ENCODE measurements at places on chromosomes 7 and 10.

GRCh38 chr10:52514481-52514880 is 200.4 kb downstream of the DKK1 start:
- DNase-seq, result no peak

- DNase-seq, result no peak
Measured at GRCh38 chr7:135827391-135827790, 78.8 kb upstream of the FAM180A start.

DNA sequence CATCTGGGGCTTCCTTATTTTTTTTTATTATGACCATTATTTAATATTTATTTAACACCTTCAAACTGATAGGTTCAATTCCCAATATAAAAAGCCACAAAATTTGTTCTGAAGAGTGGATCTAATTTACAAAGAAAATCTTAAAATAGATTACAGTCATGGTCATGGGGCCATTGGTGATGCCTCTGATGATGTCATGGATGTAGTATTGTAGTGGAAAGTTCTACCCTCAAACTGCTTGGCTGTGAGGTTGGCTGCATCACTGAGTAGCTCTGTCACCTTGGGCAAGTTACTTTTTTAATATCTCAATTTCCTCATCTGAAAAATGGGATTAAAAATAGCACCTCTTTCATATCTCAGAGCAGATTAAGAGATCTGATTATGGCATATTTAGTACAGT is 128.5 kb downstream of the DKK1 start:
- DNase-seq, result no peak

GRCh38 chr10:72692744-72692993 is 726 bp downstream of the MCU start:
- DNase-seq, result no peak

DNA sequence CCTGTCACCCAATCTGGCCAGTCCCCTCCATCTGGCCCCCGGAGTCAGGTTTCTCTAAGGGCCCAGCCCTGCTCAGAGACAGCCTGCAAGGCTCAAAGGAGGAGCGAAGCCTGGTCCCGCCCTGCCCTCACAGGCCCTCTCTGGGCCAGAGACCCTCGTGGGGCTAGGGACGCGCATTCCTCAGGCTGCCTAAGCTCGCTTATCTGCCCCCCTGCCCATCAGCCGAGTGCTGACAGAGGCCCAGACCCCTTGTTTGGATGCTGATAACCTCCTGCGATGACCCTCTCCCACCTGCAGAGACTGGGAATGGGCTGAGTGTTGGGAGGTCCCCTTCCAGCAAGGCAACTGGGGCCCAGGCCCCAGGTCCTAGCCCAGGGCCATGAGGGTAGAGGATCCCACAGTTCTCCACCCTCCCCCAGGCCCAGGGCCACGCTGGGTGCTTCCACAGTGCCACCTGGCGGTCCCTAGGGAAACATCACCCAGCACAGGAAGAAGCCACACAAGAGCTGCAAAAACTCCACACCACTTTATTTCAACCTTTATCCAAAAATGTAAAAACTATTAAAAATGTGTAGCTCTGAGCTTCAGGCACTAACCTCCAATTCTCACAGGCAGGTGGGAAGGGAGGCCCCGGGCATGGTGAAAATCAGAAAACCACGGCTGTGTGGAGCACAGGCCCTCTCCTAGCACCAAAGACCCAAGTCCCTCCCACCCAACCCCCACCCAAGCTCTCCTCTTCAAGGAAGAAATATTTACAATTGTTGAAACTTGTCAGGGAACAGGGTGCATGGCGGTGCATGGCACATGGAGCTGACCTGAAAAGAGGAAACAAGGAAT is 2.2 kb downstream of the NPM3 start:
- DNase-seq, result peak; percentile 62

GRCh38 chr10:112969542-112969941 is 19.5 kb downstream of the TCF7L2 start:
- DNase-seq, result no peak

DNA sequence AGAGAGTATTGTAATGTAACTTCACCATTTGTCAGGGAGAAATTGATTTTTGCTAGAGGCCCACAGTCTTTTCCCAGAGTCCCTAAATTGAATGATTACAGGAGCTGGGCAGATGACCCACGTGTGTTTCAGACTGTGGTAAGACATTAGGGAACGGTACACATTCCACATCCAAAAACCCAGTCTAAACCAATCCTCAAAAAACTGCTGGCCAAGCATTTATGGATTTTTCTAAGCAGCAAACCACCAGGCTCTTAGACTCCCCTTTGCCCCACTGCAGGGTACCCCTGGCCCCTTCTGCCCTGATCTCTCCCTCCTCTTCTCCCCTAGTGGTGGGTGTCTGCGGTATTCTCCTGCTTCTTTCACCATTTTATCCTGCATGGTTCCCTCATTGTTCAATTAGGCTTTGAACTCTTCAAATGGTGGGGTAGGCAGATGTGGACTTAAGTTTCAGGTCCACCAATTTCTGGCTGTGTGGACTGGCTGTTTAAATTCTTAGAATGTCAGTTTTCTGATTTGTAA is 135.5 kb upstream of the SORCS3 start:
- no peak for DNase-seq

DNA sequence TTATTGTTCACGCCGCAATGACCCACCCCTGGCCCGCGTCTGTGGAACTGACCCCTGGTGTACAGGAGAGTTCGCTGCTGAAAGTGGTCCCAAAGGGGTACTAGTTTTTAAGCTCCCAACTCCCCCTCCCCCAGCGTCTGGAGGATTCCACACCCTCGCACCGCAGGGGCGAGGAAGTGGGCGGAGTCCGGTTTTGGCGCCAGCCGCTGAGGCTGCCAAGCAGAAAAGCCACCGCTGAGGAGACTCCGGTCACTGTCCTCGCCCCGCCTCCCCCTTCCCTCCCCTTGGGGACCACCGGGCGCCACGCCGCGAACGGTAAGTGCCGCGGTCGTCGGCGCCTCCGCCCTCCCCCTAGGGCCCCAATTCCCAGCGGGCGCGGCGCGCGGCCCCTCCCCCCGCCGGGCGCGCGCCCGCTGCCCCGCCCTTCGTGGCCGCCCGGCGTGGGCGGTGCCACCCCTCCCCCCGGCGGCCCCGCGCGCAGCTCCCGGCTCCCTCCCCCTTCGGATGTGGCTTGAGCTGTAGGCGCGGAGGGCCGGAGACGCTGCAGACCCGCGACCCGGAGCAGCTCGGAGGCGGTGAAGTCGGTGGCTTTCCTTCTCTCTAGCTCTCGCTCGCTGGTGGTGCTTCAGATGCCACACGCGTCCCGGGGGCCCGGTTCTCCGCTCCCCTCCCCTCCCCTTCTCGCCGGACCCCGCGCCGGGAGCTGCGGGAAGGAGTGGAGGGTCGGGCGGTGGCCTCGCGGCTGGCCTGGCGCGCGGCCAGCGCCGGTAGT is at the start of gene CBX3:
TSS of gene CBX3 (plus strand) at position 499 of the 772 bp plus-strand sequence. CDS start 1,254 bp downstream, outside the sequence.
- DNase-seq, result peak; percentile 95

- no peak for DNase-seq
Measured at GRCh38 chr7:47291461-47292081, 290.3 kb downstream of the TNS3 start.

- DNase-seq, result no peak
Measured at GRCh38 chr10:77160679-77161078, 476.9 kb downstream of the KCNMA1 start.

- no peak for DNase-seq
Measured at GRCh38 chr7:130902755-130903357, 168.8 kb upstream of the KLF14 start.

- no peak for DNase-seq
Measured at GRCh38 chr10:7085147-7085912, 325.5 kb downstream of the SFMBT2 start.

- DNase-seq, result no peak
Measured at GRCh38 chr10:30034433-30035137, 24.8 kb downstream of the JCAD start.

DNA sequence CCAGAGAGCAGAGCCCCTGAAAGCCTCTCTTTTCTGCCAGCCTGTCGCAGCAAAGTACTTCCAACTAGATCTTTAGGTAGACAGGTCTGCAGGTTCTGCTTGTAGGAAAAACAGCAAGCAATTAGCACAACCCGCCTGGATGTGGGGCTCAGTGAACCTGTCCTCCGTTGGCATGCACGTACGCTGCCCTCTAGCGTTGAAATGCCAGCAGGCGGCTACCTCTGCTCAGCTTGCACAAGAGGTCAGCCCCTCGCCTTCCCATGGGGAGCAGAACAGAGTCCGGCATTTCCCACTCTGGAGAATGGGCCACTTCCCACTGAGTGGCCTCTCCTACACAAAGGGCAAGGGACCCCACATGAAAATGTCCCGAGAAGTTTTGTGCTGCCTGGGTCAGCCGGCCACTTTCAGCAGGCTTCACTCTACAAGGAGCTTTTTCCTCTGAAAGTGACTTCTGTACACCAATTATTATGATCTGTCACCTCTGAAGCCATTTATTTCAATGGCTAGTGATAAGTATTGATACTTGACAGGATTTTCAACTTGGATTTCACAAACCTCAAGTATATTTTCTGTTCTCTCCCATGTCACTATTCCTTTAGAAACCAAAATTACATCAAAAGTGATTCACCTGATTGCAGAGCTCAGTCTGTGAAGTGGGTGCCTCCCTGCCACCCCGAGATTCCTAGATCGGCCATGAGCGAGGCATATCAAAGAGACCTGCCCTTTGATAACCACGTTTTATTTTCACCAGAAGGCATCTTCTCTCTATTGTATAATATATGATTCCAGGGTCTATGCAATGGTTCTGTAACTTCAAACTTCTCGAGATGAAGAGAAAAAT is 56.7 kb downstream of the JCAD start:
- DNase-seq, result peak; percentile 46

GRCh38 chr10:26520575-26520974 is 82.4 kb downstream of the APBB1IP start:
- DNase-seq, result no peak

DNA sequence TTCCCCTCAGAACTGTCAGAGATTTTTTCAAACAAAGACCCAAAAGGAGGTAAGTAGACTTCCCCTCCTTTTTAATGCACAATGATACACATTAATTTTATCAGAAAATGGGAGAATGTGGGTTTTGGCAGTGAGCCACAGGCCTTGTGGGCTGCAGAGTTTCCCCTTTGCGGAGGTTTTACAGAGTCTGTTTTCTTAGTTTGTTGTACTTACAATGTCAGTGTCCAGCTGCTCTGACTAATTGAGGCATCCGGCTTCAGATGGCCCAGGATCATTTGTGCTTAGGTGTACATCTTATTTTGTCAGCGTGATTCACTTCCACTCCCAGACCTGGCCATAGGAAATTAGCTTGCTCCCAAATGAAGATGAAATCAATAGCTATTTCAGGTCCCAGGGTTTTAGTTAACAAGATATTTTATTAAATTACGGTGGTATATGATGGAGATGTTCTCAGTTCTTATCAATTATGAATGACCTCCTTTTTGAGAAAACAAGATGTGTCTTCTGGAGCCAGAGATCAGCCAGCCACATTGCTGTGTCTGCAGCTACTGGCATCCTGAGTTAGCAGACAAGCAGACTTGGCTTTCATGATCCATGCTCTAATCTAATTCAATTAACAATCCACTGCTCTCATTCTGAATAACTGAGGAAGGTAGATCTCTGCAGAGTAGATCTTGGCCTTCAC is 1086.6 kb upstream of the SORCS1 start:
- DNase-seq, result peak; percentile 75

DNA sequence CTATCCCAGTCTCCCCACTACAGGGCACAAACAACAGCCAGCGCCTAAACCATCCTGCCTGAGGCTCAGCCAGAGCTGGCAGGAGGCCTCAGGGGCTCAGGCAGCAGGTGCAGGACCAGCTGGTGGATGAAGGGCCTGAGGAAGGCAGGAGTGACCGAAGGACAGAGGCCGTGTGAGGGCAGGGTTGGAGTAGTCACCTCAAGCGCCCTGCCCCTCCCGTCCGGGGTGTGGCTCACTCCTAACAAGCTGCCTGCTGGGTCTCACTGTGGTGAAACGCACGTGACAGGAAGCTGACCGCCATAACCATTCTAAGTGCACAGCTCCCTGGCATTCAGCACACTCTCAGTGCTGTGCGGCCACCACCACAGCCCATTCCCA is 281.1 kb downstream of the ELFN1 start:
- DNase-seq, result no peak

DNA sequence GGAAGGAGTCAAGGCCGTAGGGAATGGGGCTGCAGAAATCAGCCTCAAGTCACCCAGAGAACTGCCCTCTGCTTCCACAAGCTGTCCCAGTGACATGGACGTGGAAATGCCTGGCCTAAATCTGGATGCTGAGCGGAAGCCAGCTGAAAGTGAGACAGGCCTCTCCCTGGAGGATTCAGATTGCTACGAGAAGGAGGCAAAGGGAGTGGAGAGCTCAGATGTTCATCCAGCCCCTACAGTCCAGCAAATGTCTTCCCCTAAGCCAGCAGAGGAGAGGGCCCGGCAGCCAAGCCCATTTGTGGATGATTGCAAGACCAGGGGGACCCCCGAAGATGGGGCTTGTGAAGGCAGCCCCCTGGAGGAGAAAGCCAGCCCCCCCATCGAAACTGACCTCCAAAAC is 50.2 kb upstream of the PDCD4 start:
- DNase-seq, result peak; percentile 24

DNA sequence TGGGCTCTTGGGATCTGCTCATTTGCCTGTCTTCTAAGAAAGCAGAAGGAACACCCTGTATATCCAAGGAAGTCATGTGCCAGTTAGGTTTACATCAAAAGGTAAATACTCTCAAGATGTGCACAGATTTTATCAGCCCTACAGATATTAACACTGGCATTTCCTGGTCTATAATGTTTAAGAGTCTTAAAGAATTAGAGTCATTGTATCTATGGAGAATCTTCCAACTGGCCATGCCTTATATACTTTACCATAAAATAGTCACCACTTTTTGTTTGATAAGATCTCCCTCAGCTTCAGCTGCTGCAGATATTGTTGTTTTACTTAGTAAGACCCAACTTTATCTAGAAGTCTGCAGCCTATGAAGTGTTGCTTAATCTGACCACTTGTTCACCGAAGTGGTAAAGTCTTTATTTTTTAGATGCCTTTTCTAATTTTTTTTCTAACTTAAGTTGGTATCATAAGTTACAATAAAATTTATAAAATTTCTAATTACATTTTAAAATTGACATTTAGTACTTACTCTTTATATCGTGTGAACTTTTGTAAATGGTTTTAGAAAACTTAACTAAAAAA is 58.5 kb downstream of the CPED1 start:
- DNase-seq, result peak; percentile 13

GRCh38 chr7:73433924-73434700 is 534 bp downstream of the FZD9 start:
- DNase-seq, result no peak

DNA sequence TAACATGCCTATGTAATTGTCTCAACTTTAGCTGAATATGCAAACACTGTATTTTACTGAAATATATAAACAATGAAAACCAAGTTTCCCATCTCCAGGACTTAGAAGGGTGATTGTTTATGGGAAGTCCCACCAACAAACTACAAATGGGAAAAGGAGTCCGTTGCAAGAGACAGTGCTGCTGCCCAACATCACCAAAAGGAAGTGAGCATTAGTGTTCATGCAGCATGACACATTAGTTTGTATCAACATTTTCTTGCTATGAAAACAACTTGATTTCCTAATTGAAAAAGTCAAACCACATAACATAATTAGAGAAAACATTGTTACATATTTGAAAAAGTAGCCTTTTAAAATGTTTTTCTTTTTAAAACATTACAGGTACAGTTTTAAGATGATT is 138.5 kb downstream of the ZNF438 start:
- DNase-seq, result no peak

- no peak for DNase-seq
Measured at GRCh38 chr7:155228894-155229293, 68.8 kb upstream of the INSIG1 start.

- peak; percentile 71 for DNase-seq
Measured at GRCh38 chr7:1758028-1758858, 88.2 kb downstream of the ELFN1 start.

- no peak for DNase-seq
Measured at GRCh38 chr10:55141892-55142291, 340.9 kb upstream of the PCDH15 start.

- DNase-seq, result no peak
Measured at GRCh38 chr10:61834519-61834918, 67.0 kb upstream of the ARID5B start.
